ENCODE measurements at places on chromosomes 4 and X.

DNA sequence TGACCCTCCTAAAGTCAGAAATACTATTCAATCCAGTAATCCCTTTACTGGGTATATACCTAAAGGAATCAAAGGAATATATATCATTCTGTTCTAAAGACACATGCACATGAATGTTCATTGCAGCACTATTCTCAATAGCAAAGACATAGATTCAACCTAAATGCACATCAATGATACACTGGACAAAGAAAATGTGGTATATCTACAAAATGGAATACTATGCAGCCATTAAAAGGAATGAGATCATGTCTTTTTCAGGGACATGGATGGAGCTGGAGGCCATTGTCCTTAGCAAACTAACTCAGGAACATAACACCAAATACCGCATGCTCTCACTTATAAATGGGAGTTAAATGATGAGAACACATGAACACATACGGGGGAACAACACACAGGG lies 306.0 kb upstream of the EPHA5 start:
- DNase-seq: no peak

DNA sequence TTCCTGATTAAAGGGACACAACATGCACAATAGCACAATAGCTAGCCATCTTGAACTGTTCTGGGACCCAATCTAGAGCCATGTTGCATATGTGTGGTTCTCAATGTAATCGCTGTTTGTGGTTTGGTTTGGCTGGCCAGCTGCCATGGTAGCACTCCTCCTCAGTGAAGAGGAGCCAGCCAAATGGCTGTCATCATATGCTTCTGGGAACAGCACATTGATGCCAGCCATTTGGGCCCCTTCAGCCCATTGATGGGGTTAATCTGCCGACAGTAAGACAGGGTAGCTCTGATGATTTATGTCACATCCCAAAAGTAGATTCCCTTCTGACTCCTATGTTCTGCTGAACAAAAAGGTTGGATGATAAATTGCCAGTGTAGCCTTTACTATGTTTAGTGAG lies 48.5 kb downstream of the AWAT2 start:
- DNase-seq: no peak

- peak; percentile 17 for DNase-seq
Observed at GRCh38 chrX:112642349-112642748, 37.4 kb downstream of the LHFPL1 start.

GRCh38 chr4:101259876-101260275 lies 87.5 kb downstream of the PPP3CA start:
- DNase-seq: no peak

GRCh38 chr4:100414016-100414790 lies 103.6 kb downstream of the EMCN start:
- DNase-seq: no peak

DNA sequence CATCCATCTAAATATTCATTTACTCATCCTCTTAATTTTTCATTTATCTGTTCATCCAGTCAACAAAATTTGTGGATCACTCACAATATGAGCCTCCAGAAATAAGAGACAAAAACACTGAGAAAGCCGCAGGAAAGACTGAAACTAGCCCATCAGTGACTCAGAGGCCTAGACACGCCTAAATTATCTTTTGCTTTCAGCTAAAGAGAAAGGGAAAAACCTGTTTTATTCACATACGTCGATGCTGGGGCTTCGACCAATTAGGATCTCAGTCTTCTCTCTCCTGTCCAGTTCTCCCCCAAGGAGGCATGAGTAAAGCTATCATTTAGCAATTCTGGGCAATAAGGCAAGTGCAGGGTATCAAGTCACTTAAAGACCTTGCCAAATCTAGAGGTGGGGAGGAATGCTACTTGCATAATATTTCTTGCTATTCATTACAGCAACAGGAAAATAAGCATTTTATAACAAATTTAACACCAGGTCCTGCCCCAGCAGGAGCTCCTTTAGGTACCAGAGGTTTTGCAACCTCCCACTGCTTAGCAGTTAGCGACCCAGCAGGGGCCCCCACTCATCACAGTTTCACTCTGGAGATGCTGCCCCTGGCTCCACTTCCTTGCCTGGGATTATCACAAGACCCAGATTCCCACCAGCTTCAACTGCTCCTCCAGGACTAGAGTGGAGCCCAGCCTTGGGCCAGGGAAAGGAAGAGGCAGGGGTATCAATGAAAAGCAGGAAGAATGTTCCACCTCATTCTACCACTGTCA lies 30.1 kb upstream of the TMEM154 start:
- DNase-seq: no peak

DNA sequence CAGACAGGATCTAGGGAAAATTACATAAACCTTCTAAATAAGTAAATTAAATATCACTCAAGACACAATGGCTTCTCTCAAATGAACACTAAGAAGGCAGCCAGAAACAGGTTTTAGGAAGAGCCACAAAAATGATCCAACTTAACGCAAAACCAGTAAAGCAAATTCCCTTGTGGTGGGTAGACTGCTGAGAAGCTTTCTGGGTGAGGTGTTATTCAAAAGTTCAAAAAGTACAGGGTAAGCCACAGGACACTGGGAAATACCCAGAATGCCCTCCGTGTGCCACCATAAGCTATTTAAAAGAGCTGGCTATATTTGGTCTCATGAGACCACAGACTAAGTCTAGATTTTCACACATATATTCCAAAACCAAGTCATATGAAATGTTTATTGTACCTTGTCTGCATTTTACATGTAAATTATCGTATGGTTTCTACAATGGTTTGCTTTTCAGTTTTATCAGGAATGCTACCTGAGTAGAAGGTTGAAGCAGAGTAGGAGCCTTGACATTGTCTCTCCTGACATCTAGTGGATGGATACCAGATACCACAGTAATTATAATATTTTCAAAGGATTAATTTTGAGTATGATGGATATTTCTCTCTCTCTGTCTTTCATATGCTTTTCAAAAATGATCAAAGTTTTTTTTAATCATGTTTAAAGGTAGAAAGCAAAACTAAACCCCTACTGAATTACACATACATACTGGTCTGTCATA lies 109.3 kb upstream of the KLHL13 start:
- no peak for DNase-seq

DNA sequence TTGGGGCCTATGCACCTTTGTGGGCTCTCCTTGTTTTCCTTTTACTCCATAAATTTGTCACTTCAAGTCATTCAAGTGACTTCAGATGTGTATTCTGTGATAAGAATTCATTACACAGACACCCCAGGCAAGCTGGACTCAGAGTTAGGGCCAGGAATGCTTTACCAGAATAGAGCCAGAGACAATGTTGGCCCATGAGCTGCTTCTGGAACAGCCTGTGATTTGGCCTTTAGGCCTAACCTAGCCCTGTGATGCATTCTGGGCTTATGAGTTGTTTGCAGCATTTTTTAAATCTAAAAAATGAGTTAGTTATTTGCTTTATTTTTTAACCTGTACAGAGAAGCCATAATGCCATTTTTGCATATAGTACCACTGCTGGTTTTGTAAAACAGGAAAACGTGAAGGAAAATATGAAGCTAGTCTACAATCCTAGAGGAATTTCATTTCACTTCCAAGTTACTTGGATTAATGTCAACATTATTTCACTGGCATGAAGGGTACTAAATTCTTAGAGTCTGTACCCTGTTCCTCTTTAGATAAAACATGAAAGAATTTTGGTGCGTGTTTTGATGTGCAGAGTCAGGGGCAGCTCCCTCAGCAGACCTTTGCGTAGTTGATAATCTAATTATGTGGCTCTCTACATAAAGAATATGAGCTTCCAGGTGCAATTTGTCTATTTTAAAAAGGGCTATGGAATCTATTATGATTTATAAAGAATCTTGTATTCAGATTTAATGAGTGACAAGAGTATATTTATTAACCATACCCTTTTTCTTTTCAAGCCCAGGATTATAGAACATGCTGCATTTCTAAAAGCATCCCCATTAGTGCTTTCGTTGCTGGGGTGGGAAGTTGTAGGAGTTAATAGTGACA lies 84.7 kb downstream of the ARHGAP10 start:
- no peak for DNase-seq

DNA sequence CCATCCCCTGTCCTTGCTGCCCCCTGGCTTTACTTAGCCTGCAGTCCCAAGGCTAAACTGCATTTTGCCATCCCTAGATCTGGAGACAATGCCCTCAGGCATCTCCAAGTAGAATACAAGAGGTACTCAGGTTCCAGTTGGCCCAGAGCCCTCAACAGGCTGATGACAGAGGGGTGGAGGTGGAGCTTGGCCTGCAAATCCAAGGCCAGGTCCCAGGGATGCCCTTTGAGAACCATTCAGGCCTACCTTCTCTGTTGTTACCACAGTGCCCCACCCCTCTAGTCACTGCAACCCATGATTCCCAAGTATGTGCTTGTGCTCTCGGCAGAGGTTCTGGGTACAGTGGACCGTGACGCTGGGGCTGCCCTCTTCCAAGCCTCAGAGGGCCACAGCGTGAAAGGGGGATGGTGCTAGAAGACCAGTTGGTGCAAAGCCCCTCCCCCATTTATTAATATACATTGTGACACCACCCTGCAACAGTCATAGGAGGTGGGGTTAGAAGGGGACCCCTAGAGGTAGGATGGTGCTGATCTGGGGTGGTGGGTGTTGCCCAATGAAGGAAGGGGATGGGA lies 6.4 kb upstream of the UBA1 start:
- no peak for DNase-seq

- no peak for DNase-seq
Observed at GRCh38 chr4:15754323-15754722, 23.8 kb upstream of the CD38 start.

- DNase-seq: no peak
Observed at GRCh38 chr4:33998291-33998690, 2246.0 kb downstream of the ARAP2 start.

DNA sequence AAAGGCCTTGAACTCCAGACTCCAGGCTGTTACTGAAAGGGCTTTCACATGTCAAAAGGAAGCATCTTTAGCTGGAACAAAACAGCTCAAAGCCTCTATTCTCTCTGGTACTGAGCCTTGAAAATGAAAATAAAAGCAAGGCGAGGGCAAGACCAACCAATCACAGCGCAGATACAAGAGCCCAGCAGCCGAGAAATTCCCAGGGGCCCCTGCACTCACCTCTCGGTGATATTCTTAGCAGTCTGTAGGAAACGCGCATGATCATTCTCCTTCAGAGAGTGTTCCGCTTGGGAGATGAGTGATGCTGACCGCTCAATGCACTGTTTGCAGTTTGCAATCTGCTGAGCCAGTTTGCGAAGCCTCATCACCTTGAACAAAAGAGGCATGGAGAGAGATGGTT lies 138.1 kb downstream of the MID1 start:
- no peak for DNase-seq

- DNase-seq: no peak
Observed at GRCh38 chrX:10190367-10190766, 33.6 kb downstream of the CLCN4 start.

DNA sequence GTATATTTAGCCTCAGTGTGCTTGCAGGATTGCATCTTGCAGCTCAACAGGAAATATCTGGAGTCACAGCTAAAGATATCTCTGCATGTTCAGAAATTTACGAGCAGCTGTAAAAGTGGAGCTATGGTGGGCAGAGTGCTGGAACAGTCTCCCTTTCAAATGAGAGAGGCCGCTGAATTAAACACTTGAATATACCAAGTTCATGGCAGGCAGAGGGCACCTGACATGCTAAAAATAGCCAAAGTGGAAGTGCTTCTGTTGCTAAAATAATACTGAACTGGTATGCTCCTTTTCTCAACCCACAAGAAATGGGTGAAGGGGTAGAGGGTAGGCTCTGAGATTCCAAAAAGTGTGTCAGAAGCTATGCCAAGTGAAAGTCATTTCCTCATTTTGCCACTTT lies 98.1 kb downstream of the MGST2 start:
- DNase-seq: no peak

DNA sequence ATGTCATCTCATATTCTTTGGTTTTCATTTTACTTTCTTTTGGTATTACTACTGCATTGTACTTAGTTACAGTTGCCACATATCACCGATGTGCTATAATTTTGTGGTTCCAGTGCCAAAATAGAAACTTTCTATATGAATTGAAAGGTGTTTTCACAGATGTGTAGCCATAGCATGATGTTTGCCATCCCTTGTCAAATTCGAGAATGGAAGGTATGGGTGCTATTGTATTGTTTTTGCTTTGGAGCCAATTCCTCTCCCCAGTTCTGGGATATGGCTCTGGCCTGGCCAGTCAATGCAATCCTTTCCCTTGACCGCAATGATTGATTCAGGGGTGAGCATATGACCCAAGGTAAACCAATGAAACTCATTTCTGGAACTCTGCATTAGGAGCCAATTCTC lies 86.2 kb upstream of the RPS6KA3 start:
- DNase-seq: no peak

GRCh38 chrX:20347481-20347880 lies 80.8 kb upstream of the RPS6KA3 start:
- no peak for DNase-seq

DNA sequence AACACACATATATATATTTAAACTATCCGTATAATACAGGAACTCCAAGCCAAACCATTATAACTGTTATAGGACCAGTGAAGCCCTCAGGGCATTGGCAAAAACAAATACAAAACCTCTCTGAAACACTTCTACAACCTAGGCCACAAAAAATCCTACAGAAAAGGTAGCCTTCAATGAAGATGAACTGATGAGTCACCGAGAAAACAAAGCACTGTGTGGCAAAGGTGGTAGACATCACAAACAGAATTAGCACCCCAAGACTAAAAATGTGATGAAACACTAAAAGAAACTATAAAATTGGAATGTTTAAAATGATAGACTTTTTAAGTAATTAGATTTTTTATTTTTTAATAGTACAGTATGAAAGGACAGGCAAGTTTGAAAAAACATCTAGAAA lies 5.5 kb upstream of the HSPA4L start:
- no peak for DNase-seq

DNA sequence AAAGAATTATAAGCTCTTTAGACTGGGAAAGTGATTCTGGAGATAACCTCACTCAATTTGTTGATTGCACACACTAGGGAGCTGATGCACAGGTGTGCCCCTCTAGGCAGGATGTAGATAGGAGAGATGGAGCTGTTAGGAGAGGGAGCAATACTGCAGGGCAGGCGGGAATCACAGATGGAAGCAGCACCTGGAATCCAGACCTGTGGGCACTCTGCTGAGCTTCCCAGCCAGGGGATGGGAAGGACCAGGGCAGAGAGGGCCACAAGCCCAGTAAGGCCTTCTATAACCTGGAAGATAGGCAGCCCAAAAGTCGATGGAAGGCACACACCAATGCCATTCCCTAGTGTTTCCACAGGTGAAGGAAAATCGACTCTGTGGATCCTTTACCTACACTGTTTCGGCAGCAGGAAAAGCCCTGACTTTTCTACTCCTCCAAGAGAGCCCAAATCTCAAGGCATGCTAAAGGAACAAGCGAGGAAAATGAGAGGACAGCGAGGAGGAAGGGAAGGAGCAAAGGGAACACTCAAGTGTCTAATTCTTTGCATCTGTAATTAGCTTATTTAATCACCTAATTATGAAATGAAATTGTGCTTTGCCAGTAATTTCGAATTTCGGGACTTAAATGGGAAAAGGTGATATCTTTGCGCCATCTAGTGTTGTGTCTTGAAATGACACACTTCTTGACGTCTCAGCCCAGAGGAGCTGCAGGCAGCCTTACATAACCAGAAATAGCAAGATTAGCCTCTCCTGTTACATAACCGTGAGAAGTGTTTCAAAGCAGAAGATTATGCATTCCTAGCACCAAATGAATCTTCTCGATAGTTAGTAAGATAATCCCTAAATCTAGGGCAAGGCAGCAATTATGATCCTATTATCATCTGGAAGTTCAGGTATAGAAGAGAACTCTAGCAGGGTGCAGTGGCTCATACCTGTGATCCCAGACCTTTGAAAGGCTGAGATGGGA lies 31.0 kb upstream of the TLR3 start:
- peak; percentile 61 for DNase-seq

GRCh38 chrX:21375708-21376009 lies 1.4 kb downstream of the CNKSR2 start:
- DNase-seq: peak; percentile 8

Measured in right kidney (tissue), 9 donors.